Hematopoietic multipotent progenitor cell treated with erythropoietin and hydrocortisone succinate and interleukin-3 and kit ligand, for 17 days (in vitro differentiated cells): ENCODE measurements at places on chromosomes 7 and 10.

- no peak for DNase-seq
Observed at GRCh38 chr7:109844362-109844761, 1246.6 kb upstream of the LRRN3 start.

DNA sequence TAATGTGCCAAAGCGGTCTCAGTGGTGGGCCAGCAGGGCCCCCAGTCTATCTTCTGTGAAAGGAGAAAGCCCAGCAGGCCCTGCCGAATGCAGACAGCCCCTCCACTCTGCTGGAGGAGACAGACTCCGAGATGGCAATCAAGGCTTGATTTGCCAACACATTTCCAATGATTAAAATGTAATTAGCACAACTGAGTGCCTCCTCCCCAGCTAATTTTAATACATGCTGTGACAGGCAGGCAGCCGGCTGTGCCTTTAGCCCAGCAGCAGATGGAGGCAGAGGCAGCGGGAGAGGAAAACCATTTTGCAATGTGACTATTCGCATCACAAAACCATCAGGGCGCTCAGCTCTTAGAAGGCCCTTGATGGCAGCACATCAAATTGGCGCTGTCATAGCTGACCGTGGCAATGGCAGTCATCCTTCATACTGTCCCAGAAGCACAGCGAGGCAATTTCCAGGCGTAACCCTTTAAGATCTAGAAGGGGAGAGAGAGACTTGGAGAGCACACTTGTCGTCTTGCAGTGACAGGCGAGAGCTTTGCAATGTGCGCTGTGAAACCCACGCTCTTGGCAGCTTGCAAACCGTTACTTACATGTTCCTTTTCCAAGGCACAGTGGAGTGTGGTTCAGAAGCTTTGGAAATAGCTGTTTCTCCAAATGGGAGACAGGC, 714.8 kb upstream of the GALNT17 start:
- DNase-seq, result no peak

- peak; percentile 23 for DNase-seq
Observed at GRCh38 chr10:3197348-3198003, 24.9 kb upstream of the PITRM1 start.

DNA sequence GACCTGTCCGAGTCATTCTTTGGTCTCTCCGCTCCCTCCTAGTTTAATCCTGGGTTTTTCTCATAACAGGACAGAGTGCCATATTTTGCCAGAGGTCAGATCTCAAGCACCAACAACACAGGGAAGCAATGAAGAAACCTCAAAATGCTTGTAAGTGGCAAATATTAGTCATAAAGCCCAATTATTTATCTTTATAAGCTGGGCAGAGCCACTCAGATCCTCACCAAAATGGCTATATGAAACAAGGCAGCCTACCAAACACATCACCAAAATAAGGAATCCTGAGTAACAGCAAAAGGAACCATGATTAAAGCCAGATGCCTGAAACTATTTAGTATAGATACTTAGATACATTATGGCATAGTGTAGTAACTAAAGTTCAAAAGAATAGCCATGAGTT, 4.7 kb downstream of the ECD start:
- no peak for DNase-seq

DNA sequence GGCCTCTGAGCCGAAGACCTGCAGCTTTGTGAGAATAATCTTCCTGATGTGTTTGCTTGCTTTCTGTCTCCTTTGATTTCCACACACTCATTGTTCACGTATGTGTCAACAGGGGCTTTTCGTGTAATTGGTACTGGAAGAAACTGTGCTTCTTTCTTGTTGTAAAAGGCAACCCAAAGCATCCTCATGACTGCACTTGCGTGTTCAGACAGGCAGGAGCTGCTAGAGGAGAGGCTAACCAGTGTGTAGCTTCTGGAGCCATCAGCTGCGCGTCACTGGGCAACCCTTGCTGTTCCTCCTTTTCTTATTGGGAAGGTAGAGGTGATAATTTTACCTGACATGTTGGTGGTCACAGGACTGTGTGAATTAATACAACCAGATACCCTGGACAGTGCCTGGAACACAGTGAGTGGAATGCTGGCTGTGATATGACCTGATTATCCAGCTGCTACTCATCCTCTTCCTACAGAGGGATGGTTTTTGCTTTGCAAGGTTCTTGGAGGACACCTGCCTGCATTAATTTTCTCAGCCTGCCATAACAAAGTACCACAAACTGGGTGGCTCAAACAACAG, 213.0 kb downstream of the ABCA13 start:
- no peak for DNase-seq

GRCh38 chr10:126225672-126226008, 162.6 kb downstream of the ADAM12 start:
- DNase-seq, result no peak

DNA sequence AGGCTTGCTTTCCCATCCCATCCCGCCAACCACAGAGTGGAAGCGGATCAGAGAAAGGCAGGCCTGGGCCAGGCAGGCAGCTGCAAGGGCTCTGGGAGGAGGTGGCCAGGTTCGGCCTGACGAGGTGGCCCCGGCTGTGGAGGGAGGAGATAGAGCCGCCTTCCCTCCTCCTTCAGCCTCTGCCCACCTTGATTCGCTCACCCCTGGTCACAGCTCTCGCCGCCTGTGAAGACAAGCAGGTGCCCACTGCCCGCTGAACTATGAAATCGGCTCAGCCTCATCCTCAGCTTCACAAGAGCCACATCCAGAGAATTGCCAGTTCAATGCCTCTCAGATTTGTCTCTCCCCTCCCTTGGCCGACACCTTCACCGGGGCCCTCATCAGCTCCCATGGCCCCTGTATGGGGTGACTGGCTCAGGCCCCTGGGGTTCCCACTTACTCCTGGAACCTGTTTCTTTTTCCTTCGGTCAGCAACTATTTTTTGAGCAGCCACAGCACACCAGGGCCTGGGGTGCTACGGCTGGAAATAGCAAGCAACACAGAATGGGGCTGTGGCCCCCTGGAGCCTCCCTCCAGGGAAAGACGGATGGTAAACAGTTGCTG, 80.0 kb upstream of the CHST15 start:
- DNase-seq, result no peak

DNA sequence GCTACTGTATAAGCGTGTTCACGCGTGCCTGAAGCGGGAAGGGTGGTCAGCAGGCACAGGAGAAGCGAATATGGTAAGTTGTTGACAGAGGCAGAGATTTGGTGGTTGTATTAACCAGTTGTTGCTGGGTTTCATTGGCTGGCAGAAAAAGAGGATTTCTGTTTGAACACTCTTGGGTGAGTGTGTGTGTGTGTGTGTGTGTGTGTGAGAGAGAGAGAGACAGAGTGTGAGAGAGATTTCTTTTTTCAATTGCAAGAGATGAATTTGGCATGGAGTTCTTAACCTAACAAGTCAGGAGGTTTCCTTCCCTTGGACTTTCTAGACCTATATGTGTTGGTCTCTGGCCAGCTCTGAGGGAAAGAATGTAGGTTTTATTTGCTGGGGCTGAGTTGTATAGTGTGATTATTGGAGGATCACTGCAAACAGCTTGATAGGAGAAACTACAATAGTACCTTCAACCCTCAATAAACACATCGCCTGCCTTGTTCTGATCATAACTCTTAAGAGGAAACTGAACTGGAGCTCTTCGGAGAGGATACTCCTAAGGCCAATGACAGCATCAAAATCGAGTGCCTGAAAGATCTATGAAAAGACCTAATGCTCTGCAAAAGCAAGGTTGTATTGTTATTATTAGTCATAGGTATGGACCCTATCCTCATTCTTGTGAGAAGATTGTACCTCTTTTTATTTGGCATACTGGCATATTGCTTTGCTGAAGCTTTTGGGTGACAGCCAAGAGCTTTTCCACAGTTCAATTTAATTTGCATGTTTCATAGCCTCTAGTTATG, 1.2 kb downstream of the MCU start:
- DNase-seq, result no peak

GRCh38 chr10:49373361-49373760, 22.5 kb downstream of the DRGX start:
- DNase-seq, result no peak

DNA sequence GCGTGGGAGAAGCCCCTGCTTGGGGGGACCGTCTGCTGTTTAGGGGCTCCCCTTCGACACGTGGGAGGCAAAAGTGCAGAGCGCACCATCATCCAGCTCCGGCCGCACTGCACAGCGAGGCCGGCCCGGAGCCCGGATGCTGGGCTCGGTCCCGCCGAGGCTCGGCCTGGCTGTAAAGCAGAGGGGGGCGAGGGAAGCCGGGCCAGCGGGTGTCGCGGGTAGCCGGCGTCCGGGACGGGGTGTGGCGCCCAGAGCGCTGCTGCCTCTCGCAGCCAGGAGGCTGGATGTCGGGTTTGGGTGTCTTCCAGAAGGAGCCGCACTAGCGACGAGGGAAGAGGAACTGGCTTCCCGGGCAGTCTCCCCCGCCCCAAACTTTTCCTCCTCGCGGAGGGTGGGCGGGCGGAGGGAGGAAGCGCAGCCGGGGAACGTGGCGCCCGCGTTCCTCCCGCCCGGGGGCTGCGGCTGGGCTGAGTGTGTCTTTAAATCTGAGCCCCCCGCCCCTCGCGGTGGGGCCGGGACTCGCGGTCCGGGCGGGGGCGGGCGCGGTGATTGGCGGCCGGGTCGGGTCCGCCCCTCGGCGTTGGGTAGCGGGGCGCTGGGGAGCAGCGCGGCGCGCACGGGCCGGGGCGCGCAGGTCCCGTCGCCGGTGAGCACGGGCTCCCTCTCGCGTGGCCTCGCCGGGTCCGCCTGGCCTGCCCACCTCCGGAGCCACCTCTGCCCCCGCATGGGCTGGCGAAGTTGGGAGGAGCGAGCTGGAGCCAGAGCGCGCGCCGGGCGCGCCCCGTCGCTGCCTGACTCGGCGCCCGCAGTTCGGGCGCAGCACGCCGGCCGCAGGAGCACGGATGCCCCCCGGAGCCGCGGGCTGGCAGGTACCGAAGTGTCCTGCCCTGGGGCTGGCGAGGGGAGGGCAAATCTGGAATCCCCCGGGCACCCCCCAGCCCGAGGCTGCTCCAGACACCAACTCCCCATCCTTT, at the start of gene PALD1:
TSS of gene PALD1 (plus strand) at position 577 of the 974 bp plus-strand sequence. CDS start 47,185 bp downstream, outside the sequence.
- no peak for DNase-seq

DNA sequence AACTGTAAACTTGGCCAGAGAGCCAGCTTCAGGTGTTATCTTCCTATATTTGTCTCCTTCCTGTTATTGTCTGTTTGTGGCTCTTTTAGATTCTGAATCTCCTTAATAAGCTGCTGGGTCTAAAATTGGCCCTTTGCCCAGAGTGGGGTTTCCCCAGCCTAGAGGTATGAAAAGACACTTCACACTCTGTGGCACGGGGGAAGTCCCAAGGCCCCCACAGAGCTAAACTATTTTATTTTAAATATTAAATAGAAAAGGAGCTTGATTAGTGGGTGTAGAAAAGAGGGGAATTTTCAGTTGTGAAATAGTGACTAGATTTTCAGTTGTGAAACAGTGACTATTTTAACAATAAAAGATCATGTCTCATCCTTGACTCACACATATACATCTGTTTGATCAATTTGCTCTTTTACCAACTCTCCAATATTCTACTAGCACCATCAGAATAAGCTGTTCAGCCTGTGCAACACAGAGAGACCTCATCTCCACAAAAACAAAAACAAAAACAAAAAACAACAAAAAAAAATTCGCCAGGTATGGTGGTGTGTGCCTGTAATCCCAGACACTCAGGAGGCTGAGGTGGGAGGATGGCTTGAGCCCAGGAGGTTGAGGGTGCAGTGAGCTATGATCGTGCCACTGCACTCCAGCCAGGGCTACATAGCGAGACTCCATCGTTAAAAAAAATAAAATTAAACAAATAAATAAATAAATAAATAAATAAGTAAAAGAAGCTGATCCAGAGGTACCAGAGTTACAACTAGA, 24.9 kb upstream of the ADO start:
- no peak for DNase-seq
